Neural crest cell (in vitro differentiated cells): ENCODE measurements at places on chromosomes 11 and 22.

GRCh38 chr11:19982774-19983495 lies 177.3 kb downstream of the DBX1 start:
- DNase-seq: no peak

DNA sequence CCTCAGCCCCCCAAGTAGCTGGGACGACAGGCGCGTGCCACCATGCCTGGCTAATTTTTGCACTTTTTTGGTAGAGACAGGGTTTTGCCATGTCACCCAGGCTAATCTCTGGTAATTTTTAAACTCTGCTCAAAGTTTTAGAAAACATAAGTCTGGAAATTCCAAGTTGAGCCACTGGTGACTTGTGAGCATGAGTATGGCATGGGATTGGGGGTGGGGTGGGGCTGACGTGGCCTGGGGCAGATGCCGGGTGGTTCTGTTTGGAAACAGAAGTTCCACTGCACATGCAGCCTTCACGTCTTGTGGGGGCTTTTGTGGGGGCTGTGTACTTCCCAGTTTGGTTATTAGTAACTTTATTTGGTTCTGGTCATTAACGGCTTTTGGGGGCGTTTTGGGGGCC lies 67.3 kb downstream of the PTPRJ start:
- DNase-seq: no peak

GRCh38 chr11:94823102-94823732 lies 55.1 kb downstream of the AMOTL1 start:
- DNase-seq: no peak

- no peak for DNase-seq
Measured at GRCh38 chr11:45000918-45001317, 50.2 kb upstream of the TP53I11 start.

DNA sequence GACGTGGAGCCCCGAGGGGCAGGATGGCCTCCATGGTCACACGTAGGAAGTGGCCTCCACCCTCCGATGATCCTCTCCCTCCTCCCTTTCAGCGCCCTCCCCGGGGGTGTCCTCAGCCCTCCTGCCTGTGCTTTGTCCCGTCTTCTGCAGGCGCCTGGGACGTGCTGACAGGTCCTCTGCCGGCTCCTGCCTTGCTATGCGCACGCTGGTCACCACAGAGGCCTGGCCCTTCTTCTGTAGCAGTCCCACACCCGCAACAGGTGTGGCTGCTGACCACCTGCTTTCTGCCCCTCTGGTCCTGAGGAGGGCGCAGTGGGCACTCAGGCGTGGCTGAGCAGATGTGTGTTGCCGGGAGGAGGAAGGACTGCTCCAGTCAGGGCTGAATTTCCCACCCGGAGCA lies 27.7 kb upstream of the PPP6R3 start:
- DNase-seq: no peak
